ENCODE measurements at places on chromosomes 13 and 19.

GRCh38 chr13:84296401-84296800 is 414.1 kb upstream of the SLITRK1 start:
- DNase-seq = no peak

DNA sequence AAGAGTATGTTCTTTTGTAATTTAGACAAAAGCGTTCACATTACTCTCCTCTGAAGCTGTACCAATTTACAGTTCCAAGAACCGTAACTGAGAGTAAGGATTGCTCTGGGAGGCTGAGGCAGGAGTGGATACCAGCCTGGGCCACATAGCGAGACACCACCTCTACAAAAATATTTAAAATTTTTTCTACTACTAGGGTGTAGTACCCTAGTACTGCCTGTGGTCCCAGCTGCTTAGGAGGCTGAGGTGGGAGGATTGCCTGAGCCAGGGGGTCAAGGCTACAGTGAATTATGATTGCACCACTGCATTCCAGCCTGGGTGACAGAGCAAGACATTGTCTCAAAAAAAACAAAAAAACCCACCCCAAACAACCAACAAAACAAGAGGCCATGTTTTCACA is 12.1 kb upstream of the CYP2A6 start:
- peak; percentile 32 for DNase-seq

- peak; percentile 23 for DNase-seq
These were observed 52.4 kb downstream of the TEX29 start for GRCh38 chr13:111372651-111373425.

DNA sequence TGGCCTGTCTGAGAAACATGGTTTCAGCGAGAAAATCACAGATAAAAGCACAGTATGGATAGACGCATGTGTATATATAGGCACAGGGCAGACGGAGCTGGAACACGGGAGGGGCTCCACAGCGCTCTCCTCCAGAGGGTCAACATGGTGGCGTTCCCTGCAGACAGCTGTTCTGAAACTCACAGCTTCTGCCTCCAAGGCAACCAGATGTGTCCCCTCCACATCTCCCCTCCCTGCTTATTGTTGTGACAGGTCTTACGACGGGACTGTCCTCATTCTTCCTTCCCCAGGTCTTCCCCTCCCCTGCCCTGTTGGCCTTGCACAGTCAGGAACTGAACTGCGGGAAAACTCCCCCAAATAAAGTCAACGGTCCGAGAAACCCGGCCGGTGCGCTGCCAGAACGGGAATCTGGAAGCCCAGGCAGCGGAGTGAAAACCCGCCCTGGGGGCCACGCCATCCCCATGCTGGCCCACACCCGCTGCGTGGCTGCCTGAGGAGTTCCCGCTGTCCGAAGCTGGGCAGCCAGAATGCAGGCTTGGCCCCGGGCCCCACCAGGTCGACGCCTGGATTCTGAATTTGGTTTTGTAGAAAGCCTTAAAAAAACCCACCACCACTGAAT is 2.6 kb upstream of the TIMM13 start:
- DNase-seq = no peak

DNA sequence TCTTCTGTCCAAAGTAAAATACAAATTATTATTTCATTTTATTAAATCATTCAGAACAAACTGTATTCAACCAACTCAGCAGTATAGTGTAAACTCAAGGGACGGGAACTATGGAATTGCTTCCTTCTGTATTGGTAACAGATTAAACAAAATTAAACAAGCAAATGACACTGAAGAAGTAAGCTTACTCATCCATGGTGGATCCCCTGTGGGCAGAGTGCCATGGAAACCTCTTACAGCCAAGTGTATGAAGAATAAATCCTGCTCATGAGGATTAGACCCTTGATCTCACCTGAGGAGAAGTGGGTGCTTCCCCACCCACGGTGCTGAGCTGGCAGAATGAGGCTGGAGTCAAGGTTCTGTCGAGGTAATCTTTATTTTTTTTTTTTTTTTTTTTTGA is 18.0 kb upstream of the RFXAP start:
- DNase-seq = no peak

DNA sequence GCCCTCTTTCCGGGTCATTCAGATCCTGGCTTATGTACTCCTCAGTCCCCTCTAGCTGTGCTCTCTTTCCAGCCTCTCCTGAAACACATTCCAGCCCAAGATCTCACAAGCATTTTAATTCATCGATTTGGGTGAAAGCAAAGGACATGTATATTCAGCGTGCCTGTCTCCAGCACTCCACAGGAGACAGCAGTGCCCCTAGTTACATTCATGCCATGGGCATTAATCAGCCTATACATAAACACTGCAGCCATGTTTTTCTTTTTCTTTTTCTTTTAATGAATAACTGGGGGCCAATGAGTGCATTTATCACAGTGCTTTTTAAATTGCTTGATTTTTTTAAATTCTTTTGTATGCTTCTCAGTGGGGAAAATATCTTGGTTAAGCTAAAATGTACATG is 199.1 kb downstream of the DCT start:
- no peak for DNase-seq

DNA sequence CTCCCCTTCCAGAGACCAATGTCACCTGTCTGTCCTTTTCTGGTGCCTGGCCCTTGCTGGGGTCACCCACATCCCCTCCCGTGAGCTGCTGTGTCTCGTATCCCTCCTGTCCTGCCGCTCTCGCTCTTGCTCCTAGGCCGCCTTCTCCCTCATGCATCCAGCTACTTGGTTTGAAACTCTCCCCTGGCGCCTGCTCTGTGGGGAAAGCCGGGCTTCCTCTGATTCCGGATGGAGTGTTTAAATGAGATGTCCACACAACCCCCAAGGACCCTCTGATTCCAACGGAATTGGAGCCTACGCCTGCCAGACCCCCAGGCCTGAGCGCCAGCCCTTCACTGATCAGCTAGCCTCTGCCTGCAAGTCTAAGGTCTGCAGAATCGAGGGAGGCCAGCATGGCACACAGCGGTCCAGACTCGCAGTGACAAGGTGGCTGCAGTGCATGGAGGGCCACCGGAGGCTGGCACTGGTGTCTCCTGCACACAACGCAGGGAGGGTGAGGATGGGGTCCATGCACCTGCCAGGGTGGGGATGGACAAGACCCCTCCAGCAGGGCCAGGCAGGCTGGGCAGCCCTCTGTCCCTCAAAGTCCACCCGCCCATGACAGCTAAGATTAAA is 47.2 kb downstream of the RFX2 start:
- DNase-seq = no peak

Data from NB4 (cell line).